ENCODE measurements at places on chromosomes 5 and 9. TPM values are rescaled to one million over a fixed set of nuclear protein-coding genes. Genes with fewer than 3 reads are reported as not detected.

GABRA1 gene
- not detected for total RNA-seq

MYORG gene
- 4.7 TPM for total RNA-seq

CDH18 gene
- 0.15 TPM for total RNA-seq

IL5 gene
- total RNA-seq, result not detected

RPS23 gene
- total RNA-seq, result 2,034 TPM

DRD1 gene
- not detected for total RNA-seq

GRCh38 chr5:8720506-8720905 lies 825.4 kb downstream of the SEMA5A start:
- DNase-seq, result peak; percentile 45

GRCh38 chr9:136485049-136486045 lies 2.5 kb upstream of the SEC16A start:
- peak; percentile 64 for DNase-seq

- DNase-seq, result no peak
Observed at GRCh38 chr5:172669386-172670004, 28.4 kb downstream of the NEURL1B start.

DNA sequence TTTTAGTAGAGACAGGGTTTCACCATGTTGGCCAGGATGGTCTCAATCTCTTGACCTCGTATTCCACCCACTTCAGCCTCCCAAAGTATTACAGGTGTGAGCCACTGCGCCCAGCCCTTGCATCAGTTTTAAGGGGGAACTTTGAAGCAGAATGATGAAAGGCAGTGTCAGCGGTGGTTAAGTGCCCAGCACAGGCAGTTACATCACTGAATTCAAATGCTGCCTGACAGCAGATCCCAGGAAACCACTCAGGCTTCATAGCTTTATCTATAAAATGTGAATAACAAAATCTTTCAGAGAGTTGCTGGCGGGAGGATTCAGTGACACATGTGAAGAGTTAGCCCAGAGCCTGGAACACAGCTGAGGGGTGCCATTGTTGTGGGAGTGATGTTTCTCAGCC lies 26.5 kb downstream of the FGF1 start:
- no peak for DNase-seq

GRCh38 chr5:142816531-142817430 lies 46.6 kb downstream of the ARHGAP26 start:
- DNase-seq, result peak; percentile 20
